GM23248 (cell line): ENCODE measurements at places on chromosomes 3 and 15.

- H3K4me3 ChIP-seq, result no peak overlapping the region
- no peaks in the 10 kb centered on the region for H3K36me3 ChIP-seq
- H3K27ac ChIP-seq, result no peak overlapping the region
- H3K27me3 ChIP-seq, result no peaks in the 10 kb centered on the region
- DNase-seq, result no peak
These were observed 364.1 kb upstream of the KCNMB2 start for GRCh38 chr3:178172121-178172520.

- H3K4me3 ChIP-seq, result no peak overlapping the region
- no peaks in the 10 kb centered on the region for H3K27me3 ChIP-seq
- no peaks in the 10 kb centered on the region for H3K36me3 ChIP-seq
- H3K4me1 ChIP-seq, result peaks cover 11% of the 10 kb centered on the region
- DNase-seq, result no peak
- H3K27ac ChIP-seq, result no peak overlapping the region
These were observed 162.9 kb upstream of the FAM3D start for GRCh38 chr3:58829321-58830000.

GRCh38 chr15:63491116-63491827 is 13.1 kb upstream of the USP3 start:
- H3K36me3 ChIP-seq, result no peaks in the 10 kb centered on the region
- no peak overlapping the region for H3K27ac ChIP-seq
- H3K4me3 ChIP-seq, result no peak overlapping the region
- peaks cover 10% of the 10 kb centered on the region for H3K4me1 ChIP-seq

DNA sequence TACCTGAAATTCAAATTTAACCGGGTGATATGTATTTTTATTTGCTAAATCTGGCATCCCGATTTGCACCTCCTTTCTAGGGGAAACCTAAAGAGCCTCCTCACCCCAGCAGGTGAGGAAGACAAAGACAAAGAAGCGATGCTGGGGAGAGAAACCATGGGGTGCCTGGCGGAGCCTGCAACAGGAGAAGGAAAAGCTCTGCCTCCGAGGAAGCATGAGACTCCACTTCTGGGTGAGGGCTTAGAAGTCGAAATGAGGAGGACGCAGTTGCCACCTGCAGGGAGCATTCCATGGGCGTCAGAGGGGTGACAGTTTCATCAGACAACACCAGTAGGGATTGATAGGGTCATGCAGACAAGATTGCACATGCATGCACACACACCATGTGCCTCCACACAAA is 30.5 kb upstream of the LYZL4 start:
- no peaks in the 10 kb centered on the region for H3K36me3 ChIP-seq
- no peak for DNase-seq
- H3K27me3 ChIP-seq, result peaks cover 37% of the 10 kb centered on the region
- H3K4me1 ChIP-seq, result no peaks in the 10 kb centered on the region

GRCh38 chr3:66101901-66102300 is 63.2 kb upstream of the MAGI1 start:
- no peak overlapping the region for H3K27ac ChIP-seq
- peaks cover 27% of the 10 kb centered on the region for H3K4me1 ChIP-seq
- DNase-seq, result no peak
- H3K27me3 ChIP-seq, result no peaks in the 10 kb centered on the region
- no peaks in the 10 kb centered on the region for H3K36me3 ChIP-seq
- H3K4me3 ChIP-seq, result no peak overlapping the region

- H3K36me3 ChIP-seq, result 0 out of 2 replicates have a peak, but pooled peaks cover 2% of the 10 kb centered on the region
- no peak overlapping the region for H3K4me3 ChIP-seq
- DNase-seq, result no peak
- no peak overlapping the region for H3K27ac ChIP-seq
- no peaks in the 10 kb centered on the region for H3K27me3 ChIP-seq
These were observed 6.7 kb downstream of the PARP14 start for GRCh38 chr3:122687298-122687697.

GRCh38 chr3:130707902-130708601 is 38.6 kb downstream of the PIK3R4 start:
- H3K4me3 ChIP-seq, result no peak overlapping the region
- peaks cover 27% of the 10 kb centered on the region for H3K36me3 ChIP-seq
- no peaks in the 10 kb centered on the region for H3K27me3 ChIP-seq
- H3K27ac ChIP-seq, result no peak overlapping the region
- peaks cover 21% of the 10 kb centered on the region for H3K4me1 ChIP-seq

DNA sequence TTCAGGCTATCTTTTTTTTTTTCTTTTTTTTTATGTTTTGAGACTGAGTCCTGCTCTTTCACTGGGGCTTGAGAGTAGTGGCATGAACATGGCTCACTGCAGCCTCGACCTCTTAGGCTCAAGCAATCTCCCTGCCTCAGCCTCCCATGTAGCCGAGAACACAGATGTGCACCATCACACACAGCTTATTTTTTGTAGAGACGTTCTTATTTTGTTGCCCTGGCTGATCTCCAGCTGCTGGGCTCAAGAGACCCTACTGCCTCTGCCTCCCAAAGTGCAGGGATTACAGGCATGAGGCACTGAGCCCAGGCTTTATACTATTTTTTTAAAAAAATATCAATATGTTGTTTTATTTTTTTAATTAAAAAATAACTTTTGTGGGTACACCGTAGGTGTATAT is 467.3 kb downstream of the CADM2 start:
- H3K36me3 ChIP-seq, result no peaks in the 10 kb centered on the region
- no peak overlapping the region for H3K4me3 ChIP-seq
- no peak for DNase-seq
- no peak overlapping the region for H3K27ac ChIP-seq
- H3K27me3 ChIP-seq, result no peaks in the 10 kb centered on the region

DNA sequence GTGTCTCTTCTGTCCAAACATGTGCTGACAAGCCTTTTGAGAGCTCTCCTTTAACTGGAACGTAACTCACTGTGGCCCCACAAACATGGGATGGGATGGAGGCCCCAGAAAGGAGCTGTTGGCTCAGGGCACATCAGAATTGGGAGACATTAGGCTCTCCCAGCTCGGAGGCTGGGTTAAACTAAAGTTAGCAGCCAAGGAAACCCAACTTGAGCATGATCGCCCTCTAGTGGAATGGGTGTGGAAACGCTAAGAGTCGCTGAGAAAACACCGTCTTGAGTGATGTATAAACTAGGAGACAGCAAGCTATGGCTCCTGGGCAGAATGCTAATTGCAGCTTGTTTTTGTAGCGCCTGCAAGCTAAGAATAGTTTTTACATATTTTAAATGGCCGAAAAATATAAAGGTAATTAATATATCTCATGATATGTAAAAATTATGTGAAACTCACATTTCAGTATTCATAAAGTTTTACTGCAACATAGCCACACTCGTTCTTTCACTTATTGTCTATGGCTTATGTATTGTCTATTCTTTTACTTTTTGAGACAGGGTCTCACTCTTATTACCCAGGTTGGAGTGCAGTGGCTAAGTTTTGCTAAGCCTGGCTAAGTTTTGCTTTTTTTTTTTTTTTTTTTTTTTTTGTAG is 138.8 kb upstream of the HACD2 start:
- no peak overlapping the region for H3K4me3 ChIP-seq
- H3K27ac ChIP-seq, result peak overlapping the region; percentile 4; the same call in 1 of the 2 replicates
- peaks cover 1% of the 10 kb centered on the region; the same call in 1 of the 2 replicates for H3K36me3 ChIP-seq
- H3K27me3 ChIP-seq, result no peaks in the 10 kb centered on the region

GRCh38 chr3:30832961-30833575 is 61.4 kb downstream of the GADL1 start:
- no peaks in the 10 kb centered on the region for H3K36me3 ChIP-seq
- H3K27ac ChIP-seq, result no peak overlapping the region
- no peak for DNase-seq
- no peaks in the 10 kb centered on the region for H3K27me3 ChIP-seq
- H3K4me3 ChIP-seq, result no peak overlapping the region
- no peaks in the 10 kb centered on the region for H3K4me1 ChIP-seq
